ENCODE measurements at places on chromosomes 11 and 22.

GRCh38 chr22:47188261-47189055 is 426.0 kb downstream of the TBC1D22A start:
- no peak for DNase-seq

GRCh38 chr11:72418834-72419560 is 15.3 kb downstream of the CLPB start:
- no peak for DNase-seq

DNA sequence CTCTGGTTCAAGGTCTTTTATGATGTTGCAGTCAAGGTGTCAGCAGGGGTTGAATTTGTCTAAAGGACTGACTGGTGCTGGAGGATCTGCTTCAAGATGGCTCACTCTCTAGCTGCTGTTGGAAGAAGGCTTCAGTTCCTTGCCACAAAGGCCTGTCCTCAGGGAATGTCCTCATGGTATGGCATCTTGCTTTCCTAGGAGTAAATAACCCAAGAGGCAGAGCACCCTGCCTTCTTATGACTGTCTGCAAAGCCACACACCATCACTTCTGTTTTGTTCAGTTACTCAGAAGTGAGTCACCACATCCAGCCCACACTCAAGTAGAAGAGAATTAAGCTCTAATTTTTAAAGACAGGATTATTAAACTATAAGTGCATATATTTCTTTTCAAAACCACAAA is 45.2 kb downstream of the PLAAT5 start:
- DNase-seq, result peak; percentile 36

DNA sequence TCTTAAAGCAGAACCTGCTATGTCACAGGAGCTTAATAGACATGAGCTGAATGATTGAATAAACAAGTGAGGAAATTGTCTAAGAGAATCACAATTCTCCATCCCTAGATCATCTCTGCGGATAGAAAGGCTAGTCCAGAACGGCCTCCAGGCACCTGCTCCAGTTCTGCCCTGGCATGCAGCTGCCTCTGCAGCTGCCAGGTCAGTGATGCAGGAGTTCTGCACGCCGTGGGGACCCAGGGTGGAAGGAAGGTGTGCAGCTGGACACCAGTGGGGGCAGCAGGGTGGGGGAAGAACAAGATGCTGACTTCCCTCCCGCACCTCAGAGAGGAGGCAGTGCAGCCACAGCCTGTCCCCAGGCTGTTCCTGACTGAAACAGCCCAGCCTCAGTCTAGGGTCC is 192.1 kb upstream of the NCAM1 start:
- no peak for DNase-seq

DNA sequence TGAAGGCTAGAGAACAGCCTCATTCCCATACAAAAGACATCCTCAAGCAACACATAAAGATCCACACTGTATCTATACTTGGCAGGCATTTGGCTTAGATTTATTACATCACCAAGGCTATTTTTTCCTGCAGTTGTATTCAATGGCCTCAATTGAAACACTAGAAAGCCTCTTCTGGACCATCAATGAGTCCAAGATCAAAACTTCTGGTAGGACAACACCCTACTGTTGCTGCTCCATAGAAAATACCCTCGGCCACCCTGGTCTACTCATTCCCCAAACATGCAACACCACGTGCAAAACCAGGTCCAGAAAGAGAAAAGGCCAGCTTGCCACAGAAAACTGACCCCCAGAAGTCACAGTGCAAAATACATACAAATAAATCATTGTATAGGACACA is 56.9 kb upstream of the CADM1 start:
- no peak for DNase-seq

DNA sequence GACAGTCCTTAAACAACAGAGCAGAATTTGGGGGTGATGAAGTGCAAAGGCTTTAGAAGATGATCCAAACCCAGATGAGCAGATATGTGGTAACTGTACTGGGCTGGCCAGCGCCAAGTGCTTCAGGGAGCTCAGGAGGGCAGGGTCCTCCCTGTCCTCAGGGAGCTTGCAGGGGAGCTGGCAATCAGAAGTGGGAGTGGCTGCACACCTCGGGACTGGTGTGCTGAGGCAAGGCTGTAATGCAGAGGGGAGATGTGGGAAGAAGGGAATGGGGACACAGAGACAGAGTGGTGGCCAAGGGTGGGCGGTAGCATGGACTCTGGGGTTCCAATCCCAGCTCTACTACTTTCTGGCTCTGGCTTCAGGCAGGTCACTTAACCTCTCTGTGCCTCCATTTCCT is 235.6 kb upstream of the NCAM1 start:
- DNase-seq, result no peak

DNA sequence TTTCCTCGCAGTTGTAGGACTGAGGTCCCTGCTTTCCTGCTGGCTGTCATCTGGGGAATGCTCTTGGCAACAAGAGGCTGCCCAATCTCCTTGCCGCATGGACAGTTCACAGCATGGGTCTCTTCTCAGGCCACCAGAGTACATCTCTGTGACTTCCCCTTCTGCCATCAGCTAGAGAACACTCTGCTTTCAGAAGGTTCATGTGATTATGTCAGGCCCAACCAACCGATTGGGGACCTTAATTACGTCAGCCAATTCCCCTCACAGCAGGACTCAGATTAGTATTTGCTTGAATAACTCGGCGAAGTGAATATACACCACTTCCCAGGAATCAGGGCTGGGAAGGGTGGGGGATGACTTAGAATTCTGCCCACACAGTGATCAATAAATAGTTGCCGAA is 61.9 kb upstream of the CSNK2A3 start:
- no peak for DNase-seq

- no peak for DNase-seq
Observed at GRCh38 chr11:120131941-120132644, 5.8 kb downstream of the TRIM29 start.

- no peak for DNase-seq
Observed at GRCh38 chr11:81129618-81130017, 1604.0 kb downstream of the FAM181B start.

GRCh38 chr11:12182302-12182675 is 71.9 kb downstream of the MICAL2 start:
- peak; percentile 3 for DNase-seq

GRCh38 chr11:10990637-10991193 is 132.9 kb upstream of the ZBED5 start:
- no peak for DNase-seq

DNA sequence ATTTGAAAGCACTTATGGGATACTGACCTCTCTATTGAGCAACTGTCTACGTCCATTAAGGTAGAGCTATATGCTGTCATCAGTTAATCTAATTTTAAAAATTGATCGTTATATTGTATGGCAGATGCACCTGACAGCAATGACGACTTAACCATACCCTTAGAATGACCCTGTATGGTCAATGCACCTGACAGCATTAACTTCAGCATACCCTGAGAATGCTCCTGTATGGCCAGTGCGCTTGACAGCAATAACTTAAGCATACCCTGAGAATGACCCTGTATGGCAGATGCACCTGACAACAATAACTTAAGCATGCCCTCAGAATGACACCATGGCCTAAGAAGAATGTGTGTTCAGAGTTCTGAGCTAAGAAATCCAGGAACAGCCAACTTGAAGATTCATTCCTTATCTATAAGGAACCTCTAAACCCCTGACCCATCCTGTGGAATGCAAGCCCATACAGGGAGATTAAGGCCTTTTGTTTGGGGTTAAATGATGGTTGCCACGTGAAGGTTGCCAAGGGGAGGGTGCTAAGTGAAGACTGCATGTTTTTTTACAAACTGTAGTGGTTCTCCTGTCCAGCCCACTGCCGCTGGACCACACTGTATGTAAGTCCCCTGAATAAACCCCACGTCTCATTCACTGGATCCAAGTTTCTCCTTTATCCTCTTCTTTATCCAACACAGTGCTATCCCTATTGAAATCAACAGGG is 138.3 kb downstream of the GUCY1A2 start:
- DNase-seq, result no peak

- no peak for DNase-seq
Observed at GRCh38 chr11:86787018-86787536, 13.3 kb upstream of the PRSS23 start.

DNA sequence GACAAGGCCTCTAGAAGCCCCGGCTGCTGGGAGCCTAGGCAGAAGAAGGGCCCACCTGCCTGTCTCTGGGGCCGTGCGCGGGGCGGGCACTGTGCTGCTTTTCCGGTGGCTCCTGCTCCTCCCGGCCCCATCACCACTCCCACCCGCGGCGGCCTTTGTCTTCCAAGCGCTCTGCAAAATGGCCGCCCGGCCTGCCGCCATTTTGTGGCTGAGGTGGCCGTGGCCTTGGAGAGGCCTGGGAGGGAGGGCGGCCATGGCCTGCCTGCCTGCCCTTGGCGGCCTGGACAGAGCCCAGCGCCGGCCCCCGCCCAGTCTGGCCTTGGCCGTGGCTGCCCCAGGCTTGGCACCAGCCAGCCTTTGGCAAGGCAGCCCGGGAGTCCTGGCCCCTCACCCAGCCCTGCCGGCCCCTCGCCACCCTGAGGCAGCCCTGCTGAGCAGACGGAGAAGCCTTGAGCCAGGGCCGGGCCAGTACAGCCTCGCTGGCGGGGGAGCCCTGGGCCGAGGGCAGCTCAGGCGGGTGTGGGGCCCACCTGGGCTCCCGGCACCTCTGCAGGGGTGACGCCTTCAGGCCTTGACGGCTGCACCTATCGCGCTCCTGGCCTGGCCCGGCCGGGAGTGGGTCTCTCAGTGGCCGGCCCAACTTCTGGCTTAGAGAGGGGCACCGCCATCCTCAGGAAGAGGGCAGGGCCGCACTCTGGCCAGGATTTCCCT is 46.0 kb upstream of the PPARA start:
- DNase-seq, result no peak

DNA sequence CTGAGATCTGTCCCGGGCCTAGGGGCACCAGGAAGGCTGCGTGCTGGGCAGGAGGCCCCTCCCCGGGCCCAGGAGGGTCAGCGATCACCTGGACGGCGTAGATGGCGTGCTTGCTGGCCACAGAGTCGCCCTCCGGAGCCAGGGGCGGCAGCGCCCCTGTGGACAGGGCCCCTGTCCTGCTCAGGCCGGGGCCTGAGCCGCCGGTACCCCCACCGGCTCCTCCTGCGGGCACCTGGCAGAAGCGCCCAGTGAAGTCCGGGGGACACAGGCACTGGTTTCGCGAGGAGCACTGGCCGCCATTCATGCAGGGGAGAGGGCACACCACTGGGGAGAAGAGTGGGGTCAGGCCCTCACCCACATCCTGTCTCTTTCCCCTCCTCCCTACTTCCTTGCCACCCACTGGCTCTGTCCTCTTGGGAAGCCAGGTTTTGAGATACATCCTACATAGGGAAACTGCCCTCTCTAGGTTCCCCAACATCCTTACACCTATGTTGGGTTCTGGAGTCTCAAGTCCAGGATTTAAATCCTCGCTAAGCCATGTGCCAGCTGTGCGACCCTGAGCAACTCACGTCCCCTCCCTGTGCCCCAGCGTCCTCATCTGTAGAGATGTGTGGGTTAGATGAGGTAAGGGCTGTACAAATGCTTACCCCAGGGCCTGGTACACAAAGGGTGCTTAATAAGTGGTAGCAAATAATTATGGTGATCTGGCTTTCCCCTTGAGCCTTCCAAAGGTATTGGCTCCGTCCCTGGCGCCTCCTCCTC is 3.9 kb downstream of the LTBP3 start:
- no peak for DNase-seq

- no peak for DNase-seq
Observed at GRCh38 chr11:123194337-123195187, 486 bp downstream of the CLMP start.

GRCh38 chr22:45263463-45264269 is 21.1 kb upstream of the UPK3A start:
- DNase-seq, result no peak

- no peak for DNase-seq
Observed at GRCh38 chr11:70399681-70400112, 1.4 kb downstream of the CTTN start.

DNA sequence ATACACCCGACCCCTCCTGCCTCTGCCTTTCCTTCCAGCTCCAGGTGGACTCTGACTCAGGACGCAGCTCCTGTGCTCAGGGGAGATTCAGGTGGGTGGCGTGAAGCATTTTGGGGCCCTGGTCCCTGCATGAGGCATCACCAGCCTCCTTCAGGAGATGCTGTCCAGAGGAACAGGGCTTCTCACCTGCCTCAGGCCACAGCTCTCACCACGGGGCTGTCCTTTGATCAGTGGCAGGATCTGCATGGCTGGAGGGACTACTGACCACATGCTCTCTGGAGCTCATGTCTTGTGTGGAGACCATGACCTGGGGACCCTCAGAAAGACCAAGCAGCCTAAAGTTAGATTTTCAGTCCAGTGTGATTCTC is 58.8 kb downstream of the GGTLC2 start:
- no peak for DNase-seq

- DNase-seq, result no peak
Observed at GRCh38 chr11:13944911-13945425, 17.6 kb upstream of the SPON1 start.

DNA sequence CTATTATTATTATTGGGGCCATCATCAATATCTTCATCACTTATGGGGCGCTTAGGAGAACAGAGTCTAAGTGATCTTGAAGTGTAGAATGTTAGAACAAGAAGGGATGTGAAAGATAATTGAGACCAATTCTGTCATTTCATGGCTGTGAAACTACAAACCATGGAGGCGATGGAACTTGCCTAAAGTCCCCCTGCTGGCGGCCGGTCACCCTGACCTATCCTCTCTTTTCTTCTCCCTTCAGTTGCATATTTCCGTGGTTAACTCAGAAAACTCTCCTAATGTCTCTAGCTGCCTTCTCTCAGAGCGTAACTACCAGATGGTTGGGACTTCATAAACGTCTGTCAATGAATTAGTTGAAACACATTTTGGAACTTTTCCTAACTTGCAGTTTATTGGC is 6.6 kb upstream of the OR4B1 start:
- no peak for DNase-seq

- DNase-seq, result no peak
Observed at GRCh38 chr11:78893996-78894395, 319.3 kb upstream of the NARS2 start.

Data from activated T-cell treated with anti-CD3 and anti-CD28 coated beads, Interleukin-2, amount 50 U/mL, for 48 hours (primary cell).